Stimulated activated CD4-positive, alpha-beta T cell treated with anti-CD3 and anti-CD28 coated beads, Interleukin-15, amount 100 ng/mL, for 1 hour (primary cell): ENCODE measurements at places on chromosomes 5 and 9.

DNA sequence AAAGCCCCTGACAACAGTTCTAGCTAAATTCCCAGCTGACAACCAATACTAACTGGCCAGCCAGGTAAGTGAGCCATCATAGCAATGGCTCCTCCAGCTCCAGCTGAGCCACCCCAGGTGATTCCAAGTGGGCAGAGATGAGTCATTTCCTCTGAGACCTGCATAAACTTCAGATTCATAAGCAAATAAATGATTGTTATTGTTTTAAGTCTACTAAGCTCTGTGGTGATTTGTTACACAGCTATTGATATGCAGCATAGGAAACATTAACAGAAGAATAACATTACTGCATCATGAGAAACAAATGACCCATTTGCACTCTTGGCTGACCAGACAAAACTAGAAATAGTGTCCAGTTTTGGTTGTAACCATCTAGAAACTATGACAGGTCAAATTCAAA lies 60.3 kb downstream of the TTC39B start:
- no peak for DNase-seq

DNA sequence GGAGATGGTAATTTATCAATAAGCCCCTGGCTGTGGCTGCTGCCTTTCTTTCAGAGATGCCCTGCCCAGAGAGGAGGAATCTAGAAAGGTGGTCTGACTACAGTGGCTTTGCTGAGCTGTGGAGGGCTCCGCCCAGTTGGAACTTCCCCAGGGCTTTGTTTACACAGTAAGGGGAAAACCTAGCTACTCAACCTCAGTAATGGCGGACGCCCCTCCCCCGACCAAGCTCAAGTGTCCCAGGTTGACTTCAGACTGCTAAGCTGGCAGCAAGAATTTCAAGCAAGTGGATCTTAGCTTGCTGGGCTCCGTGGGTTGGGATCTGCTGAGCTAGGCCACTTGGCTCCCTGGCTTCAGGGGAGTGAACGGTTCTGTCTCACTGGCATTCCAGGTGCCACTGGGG lies 865.4 kb upstream of the ACO1 start:
- no peak for DNase-seq

DNA sequence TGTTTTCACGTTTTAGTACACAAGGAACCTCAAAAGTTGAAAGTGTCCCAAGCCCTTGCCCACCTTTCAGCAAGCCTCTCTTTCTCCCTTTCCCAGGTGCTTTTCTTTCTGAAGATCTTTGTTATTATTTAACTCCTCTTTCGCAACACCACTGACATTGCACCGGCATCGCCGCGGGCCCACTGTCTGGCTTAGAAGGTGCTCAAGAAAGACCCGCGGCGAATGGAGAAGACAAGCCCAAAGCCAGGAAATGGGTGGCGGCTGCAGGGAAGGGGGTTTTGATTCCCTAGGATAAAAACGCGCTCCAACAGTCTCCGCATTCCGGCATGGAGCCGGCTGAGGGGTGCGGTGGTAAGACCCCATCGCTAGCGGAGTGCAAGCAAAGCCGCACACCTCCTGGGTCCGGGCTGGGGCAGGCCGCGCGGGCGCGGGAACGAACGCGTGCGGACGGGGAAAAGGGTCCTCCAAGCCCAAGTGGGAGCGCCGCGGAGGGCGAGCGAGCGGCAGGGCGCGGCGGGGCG lies 404 bp upstream of the AFAP1L1 start:
- no peak for DNase-seq

- no peak for DNase-seq
Measured at GRCh38 chr5:107997338-107997980, 326.7 kb upstream of the EFNA5 start.

DNA sequence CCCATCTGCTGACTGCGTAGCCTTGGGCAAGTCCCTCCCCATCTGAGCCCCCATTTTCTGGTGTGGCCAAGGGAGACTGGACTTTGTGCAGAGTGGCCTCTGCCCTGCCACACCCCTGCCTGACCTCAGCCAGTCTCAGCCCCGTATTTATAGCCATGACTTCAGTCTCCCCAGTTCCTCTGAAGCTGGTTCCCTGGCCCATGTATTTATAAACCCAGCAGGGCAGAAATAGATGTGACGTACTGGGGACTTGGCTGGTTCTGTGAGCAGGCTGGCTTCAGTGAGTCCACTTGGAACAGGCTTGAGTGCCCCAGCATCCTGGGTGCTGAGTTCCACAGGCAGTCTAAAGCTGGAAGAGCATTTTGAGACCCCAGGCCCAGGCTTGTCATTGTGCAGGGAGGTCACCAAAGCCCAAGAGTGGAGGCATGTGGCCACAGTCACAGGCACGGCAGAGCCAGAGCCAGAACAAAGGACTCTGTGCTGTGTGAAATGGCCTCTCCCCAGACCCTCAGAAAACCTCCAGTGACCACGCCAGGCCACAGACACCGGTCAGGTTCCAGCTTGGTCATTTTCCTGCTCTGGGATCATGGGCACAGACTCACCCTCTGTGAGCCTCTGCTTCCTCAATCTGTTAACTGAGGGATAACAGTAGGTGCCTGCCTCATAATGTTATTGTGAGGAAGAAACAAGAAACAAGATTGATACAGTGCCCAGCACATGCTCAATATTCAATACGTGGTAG lies 30.4 kb upstream of the SYNPO start:
- DNase-seq, result no peak

GRCh38 chr9:75023846-75024245 lies 4.2 kb downstream of the CARNMT1 start:
- DNase-seq, result no peak

- DNase-seq, result no peak
Measured at GRCh38 chr5:1659100-1659981, 135.6 kb upstream of the LPCAT1 start.

GRCh38 chr5:122415801-122416120 lies 103.7 kb downstream of the SNCAIP start:
- DNase-seq, result no peak

- no peak for DNase-seq
Measured at GRCh38 chr5:120991569-120991968, 527.5 kb downstream of the PRR16 start.

GRCh38 chr5:11963227-11963626 lies 59.0 kb upstream of the CTNND2 start:
- no peak for DNase-seq

GRCh38 chr5:152007653-152008335 lies 83.1 kb upstream of the GLRA1 start:
- DNase-seq, result no peak

DNA sequence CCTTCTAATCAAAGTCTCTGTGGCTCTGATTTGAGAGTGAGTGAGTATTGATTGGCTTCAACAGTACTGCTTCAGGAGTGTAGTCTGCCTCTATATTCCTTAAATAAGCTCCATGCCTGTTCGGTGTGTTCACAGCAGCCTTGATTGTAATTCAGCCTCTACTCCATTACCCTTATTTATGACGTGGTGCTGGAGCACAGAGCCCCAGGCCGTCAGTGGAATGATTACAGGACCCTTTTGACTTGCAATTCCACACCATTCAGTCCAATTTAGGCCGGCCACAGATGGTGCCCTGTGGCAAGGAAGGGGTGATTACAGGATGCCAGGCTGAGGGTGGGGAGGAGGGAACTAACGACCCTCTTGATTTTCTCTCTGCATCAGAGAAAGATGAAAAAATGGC lies 110.3 kb downstream of the ASTN2 start:
- no peak for DNase-seq

- DNase-seq, result no peak
Measured at GRCh38 chr5:64807520-64807919, 38.8 kb downstream of the CWC27 start.

DNA sequence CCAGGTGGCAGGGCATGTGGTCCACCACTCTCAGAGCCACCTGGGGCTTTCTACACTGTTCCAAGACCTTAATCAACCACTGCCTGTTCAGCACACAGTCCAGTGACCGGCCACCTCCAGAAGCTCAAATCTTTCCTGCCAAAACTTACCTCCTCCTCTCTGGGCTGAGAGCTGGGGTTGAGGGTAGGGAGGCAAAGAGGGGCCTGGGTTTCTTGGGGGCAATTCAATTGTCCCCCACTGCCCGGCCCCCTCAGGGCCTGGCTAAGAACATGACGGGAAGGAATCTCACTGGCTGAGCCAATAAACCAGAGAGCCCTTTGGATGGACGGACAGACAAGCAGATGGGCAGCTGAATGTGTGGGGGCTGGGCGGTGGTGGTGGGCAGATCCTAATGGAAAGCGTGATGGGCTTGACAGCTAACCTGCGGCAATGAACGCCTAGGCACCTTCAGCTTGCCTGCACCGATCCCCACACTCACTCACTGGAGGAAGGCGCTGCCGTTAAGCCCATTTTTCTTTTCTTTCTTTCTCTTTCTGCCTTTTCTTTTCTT lies 5.4 kb downstream of the NR5A1 start:
- DNase-seq, result no peak

- no peak for DNase-seq
Measured at GRCh38 chr5:14108170-14108996, 34.8 kb upstream of the TRIO start.

DNA sequence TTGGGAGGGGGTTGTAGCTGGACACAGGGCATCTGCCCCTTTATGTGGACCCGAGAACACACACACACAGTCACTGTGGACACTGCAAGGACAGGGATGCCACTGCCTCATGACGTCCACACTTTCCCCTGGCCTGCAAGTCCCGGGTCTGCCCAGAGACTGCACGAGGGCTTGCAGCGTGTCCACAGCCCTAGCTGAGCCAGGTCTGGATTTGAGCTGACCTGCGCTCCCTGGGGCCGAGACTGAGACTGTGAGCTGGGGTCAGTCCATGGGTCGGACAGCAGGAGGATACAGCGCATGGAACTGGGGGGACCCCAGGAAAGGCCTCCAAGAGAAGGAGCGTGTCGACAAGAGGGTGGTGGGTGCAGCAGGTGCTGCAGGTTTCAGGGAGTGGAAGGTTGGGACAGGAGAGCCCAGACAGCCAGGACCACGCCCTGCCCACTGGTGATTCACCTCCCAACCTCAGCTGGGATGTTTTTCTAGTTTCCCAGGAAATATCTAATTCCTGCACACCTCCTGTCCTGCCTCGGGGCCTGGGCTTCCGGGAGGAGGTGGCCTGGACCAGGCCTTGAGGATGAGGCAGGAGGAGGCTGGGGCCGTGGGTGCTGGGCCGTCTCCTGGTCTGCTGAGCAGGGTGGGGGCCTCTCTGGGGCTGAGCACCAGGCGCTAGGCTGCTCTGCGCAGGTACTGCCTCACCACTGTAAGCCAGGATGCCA lies 806 bp upstream of the RNF224 start:
- no peak for DNase-seq

- peak; percentile 66 for DNase-seq
Measured at GRCh38 chr5:111530298-111530740, 18.0 kb upstream of the STARD4 start.

- DNase-seq, result no peak
Measured at GRCh38 chr9:109064963-109065702, 51.8 kb upstream of the CTNNAL1 start.

- DNase-seq, result no peak
Measured at GRCh38 chr5:161078793-161079192, 226.8 kb upstream of the ATP10B start.
